ENCODE measurements at places on chromosomes 7 and 10. TPM values are rescaled to one million over a fixed set of nuclear protein-coding genes. Genes with fewer than 3 reads are reported as not detected.

Gene AQP1
- total RNA-seq = 5.3 TPM

Gene SPDYE8
- not detected for total RNA-seq

Gene MMD2
- total RNA-seq = not detected

Gene CRCP
- 45.4 TPM for total RNA-seq

Gene SPDYE6
- not detected for total RNA-seq
